ENCODE measurements at places on chromosomes 12 and 14. TPM values are rescaled to one million over a fixed set of nuclear protein-coding genes. Genes with fewer than 3 reads are reported as not detected.

KRT77 gene
- not detected for total RNA-seq

SUSD6 gene
- total RNA-seq = 46.5 TPM

GPD1 gene
- total RNA-seq = 6.5 TPM

AHNAK2 gene
- 5.0 TPM for total RNA-seq

HELB gene
- 5.6 TPM for total RNA-seq

SERPINA3 gene
- total RNA-seq = 16.3 TPM

NGB gene
- not detected for total RNA-seq

INSM2 gene
- total RNA-seq = not detected

IL31 gene
- total RNA-seq = not detected

BEGAIN gene
- total RNA-seq = 0.50 TPM

TMPRSS12 gene
- 0.45 TPM for total RNA-seq

DNA sequence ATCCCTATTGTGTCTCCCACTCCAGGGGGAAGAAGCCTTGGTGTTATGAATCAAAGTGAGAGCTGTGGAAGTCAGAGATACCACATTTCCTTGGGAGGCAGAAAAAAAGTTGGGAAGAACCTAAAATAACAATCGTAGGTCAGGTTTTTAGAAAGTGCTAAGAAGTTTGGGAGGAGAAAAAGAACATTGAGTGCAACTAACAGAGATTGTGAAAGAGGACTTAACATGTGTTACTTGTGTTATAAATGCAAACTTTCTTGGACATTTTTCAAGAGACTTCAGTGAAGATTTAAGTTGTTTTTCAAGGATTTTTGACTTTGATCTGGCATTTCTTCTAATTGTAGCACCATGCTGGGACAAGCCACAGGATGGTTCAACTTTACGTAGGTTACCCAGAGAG is 7.8 kb upstream of the ERP27 start:
- no peak overlapping the region for H3K4me3 ChIP-seq
- no peak for DNase-seq
- H3K27ac ChIP-seq = no peak overlapping the region
- peaks cover 54% of the 10 kb centered on the region for H3K4me1 ChIP-seq
- H3K27me3 ChIP-seq = no peaks in the 10 kb centered on the region

DNA sequence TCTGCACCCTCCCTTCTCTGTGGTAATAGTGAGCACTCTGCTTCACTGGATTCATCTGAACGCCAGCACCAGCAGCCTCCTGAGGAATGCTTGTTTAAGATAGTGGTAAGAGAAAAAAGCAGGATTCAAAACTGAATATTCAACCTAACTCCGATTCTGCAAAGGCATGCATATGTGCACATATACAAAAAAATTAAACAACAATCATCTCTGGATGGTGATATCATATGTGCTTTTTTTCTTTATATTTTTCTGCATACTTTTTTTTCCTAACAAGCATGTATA is 9.8 kb downstream of the TMEM229B start:
- no peak overlapping the region for H3K4me3 ChIP-seq
- peaks cover 19% of the 10 kb centered on the region for H3K4me1 ChIP-seq
- no peaks in the 10 kb centered on the region for H3K36me3 ChIP-seq
- no peak for DNase-seq

GRCh38 chr12:83818881-83819280 is 1093.7 kb downstream of the SLC6A15 start:
- no peaks in the 10 kb centered on the region for H3K36me3 ChIP-seq
- no peaks in the 10 kb centered on the region for H3K4me1 ChIP-seq
- no peak overlapping the region for H3K27ac ChIP-seq

DNA sequence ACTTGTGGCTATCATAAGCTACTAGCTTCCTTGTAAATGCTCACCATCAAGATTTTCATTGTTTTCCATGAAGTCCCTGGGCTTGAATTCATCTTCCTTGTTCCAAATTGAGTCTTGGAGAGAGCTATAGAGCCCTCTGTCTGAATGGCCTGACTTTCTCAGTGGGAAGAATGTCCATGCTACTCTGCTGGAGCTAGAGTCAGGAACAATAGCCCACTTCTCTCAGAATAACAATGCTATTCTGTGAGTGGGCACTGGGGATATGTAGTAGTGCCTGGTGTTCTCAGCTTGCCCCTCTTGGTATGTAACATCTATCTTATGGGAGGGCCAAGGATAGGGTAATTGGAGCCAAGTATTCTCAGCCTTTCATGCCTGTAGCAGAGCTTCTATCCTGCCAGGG is 127.6 kb upstream of the TRHDE start:
- no peaks in the 10 kb centered on the region for H3K4me1 ChIP-seq
- no peak overlapping the region for H3K4me3 ChIP-seq
- no peaks in the 10 kb centered on the region for H3K36me3 ChIP-seq

DNA sequence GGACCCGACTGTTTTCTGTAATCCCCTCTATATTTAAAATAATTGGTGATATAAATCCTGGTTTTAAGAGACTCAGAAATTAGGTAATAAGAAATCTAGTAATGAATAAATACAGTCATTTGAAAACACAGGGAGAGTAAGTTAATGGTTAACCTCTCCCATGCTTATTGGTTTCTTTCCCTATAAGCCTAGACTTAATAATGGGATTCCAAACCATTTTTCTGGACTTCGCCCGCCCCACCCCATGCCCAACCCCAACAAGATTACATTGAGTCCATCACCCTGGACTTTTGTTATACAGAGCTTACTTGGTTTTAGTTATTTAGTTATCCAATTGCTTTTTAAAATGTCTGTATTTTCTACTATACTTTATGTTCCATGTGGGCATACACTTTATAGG is 98.7 kb downstream of the WIF1 start:
- no peaks in the 10 kb centered on the region for H3K27me3 ChIP-seq
- no peaks in the 10 kb centered on the region for H3K36me3 ChIP-seq
- H3K4me1 ChIP-seq = no peaks in the 10 kb centered on the region
- no peak for DNase-seq
- H3K4me3 ChIP-seq = no peak overlapping the region
- H3K27ac ChIP-seq = no peak overlapping the region

DNA sequence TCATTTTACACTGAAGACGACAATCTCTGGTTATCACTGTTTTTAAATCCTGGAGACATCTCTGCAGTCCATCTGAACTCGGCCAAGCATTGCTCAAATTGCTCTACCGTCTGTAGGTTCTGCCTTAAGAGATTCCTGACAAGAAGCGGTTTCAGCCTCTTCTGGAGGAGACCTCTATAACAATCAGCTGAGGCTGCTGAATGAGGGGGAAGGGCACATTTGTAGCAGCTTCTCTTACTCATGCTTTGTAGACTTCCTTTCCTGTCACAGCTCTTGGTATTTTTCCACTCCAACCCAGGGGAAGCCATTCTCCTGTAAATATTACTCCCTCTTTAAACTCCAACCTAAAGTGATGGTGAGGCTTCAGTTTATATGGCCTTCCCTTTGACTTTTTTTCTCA is 3.0 kb downstream of the ARG2 start:
- peaks cover 36% of the 10 kb centered on the region for H3K4me1 ChIP-seq
- H3K27ac ChIP-seq = peak overlapping the region; percentile 84
- no peaks in the 10 kb centered on the region for H3K36me3 ChIP-seq
- DNase-seq = peak; percentile 66

- H3K4me1 ChIP-seq = no peaks in the 10 kb centered on the region
- peaks cover 28% of the 10 kb centered on the region for H3K36me3 ChIP-seq
- no peak overlapping the region for H3K27ac ChIP-seq
- H3K4me3 ChIP-seq = no peak overlapping the region
These were observed 37.6 kb downstream of the FAM177A1 start for GRCh38 chr14:35083530-35084150.

GRCh38 chr14:25011095-25011494 is 38.9 kb downstream of the STXBP6 start:
- no peaks in the 10 kb centered on the region for H3K36me3 ChIP-seq
- no peak overlapping the region for H3K4me3 ChIP-seq
- peak overlapping the region; percentile 64 for H3K27ac ChIP-seq
- DNase-seq = no peak

GRCh38 chr12:52014567-52015530 is 8.1 kb downstream of the TAMALIN start:
- peaks cover 11% of the 10 kb centered on the region for H3K4me1 ChIP-seq
- no peaks in the 10 kb centered on the region for H3K36me3 ChIP-seq
- no peak overlapping the region for H3K4me3 ChIP-seq

- no peaks in the 10 kb centered on the region for H3K27me3 ChIP-seq
- no peak overlapping the region for H3K27ac ChIP-seq
- H3K4me3 ChIP-seq = no peak overlapping the region
- H3K36me3 ChIP-seq = no peaks in the 10 kb centered on the region
- no peak for DNase-seq
These were observed 337.7 kb downstream of the C12orf75 start for GRCh38 chr12:105667973-105668743.

DNA sequence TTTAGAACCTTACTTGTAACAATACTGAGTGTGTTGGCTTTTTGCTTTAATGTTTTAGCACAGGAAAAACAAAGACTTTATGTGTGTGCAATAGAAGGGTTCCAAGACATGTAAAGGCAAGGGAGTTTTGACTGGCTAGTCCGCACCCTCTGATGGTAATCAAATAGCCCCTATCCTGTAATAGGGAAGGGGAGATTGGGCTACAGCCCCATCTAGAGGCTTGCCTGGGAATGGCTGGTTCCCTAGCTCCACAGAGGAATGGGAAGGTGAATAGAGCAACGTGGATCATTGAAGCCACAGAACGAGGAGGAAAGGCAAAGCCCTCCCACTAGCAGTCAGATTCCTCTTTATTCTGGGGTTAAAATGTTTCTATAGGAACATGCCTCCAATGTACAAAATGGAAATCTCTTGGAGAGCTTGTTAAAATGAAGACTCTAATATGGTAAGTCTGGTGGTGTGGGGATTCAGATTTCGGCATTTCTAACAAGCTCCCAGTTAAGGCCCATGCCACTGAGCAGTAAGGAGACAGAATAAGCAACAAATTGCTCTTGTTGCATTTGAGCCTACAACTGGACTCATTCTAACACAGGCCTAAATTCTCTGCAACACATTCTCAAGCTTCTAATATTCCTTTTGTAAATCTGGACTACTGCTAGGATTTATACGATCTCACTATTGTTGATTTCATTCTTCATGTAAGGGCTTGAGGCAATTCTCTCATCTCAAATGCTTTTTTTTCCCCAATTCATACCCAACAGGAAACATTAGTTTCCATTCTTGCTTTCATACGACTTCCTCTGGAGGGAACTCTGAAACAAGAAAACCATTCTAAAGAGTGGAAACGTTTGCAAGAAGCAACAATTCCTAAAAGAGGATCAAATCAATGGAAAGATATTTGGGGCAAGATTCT is 57.1 kb downstream of the NIN start:
- peaks cover 11% of the 10 kb centered on the region for H3K36me3 ChIP-seq
- H3K4me3 ChIP-seq = no peak overlapping the region
- H3K27me3 ChIP-seq = no peaks in the 10 kb centered on the region

DNA sequence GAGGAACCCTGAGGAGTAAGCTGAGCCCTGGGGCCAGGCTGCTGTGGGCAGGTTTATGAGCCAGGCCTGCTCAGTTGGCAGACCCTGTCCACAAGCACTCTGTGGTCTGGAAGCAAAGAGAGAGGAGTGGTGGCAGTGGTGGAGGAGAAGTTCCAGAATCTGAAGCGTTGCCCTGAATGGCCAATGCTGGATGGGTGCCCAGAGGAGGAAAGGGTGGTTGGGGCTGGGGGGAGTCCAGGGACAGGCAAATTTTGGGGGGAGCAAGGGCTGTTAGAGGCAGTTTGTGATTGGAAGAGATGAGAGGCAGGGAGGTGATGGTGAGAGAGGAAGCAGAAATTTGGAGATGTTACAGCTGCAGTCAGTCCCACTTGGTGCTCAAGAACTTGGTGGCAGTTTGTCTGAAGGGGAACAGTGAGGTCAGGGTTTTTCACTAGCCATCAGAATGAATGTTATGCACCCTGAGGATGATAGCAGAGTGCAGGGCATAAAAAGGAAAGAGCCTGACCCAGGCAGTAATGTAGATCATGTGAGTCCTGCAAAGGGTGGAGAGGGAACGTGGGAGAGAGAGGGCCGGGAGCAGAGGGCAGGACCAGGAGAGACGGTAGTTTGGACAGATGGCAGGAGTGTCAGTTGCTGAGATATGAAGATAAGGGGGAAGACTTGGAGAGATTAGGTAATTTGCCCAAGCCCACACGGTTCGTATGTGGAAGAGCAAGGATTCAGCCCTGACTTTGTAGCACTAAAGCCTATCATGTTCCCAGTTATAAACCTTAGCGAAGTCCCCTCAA is 51.2 kb downstream of the GALNT8 start:
- H3K4me1 ChIP-seq = no peaks in the 10 kb centered on the region
- H3K4me3 ChIP-seq = no peak overlapping the region
- DNase-seq = no peak
- no peak overlapping the region for H3K27ac ChIP-seq

DNA sequence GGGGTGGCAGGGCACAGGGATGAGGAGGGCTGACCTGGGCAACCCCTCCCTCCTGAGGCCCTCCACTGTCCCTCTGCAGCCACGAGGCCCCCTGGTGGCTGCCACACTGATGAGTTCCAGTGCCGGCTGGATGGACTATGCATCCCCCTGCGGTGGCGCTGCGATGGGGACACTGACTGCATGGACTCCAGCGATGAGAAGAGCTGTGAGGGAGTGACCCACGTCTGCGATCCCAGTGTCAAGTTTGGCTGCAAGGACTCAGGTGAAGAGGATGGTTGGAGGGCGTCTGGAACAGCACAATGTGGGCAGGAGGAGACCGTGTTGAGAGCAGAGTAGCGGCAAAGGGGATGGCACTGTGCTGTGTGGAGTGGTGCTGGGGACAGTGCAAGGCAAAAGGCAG is 25.7 kb upstream of the LRP1-AS start:
- H3K4me3 ChIP-seq = no peak overlapping the region
- H3K27me3 ChIP-seq = no peaks in the 10 kb centered on the region
- no peak for DNase-seq
- no peaks in the 10 kb centered on the region for H3K4me1 ChIP-seq
- no peak overlapping the region for H3K27ac ChIP-seq

- H3K27ac ChIP-seq = no peak overlapping the region
- H3K27me3 ChIP-seq = no peaks in the 10 kb centered on the region
- no peaks in the 10 kb centered on the region for H3K4me1 ChIP-seq
- DNase-seq = no peak
These were observed 28.6 kb downstream of the RNFT2 start for GRCh38 chr12:116766746-116767145.

GRCh38 chr12:18546399-18546798 is 191.4 kb downstream of the PLCZ1 start:
- no peaks in the 10 kb centered on the region for H3K27me3 ChIP-seq
- no peak overlapping the region for H3K4me3 ChIP-seq
- H3K4me1 ChIP-seq = peaks cover 7% of the 10 kb centered on the region
- peak; percentile 27 for DNase-seq
- no peaks in the 10 kb centered on the region for H3K36me3 ChIP-seq

GRCh38 chr14:39302124-39302810 is 68.6 kb downstream of the MIA2 start:
- DNase-seq = no peak
- no peaks in the 10 kb centered on the region for H3K4me1 ChIP-seq
- peaks cover 4% of the 10 kb centered on the region for H3K36me3 ChIP-seq
- no peak overlapping the region for H3K4me3 ChIP-seq

GRCh38 chr12:93589081-93589480 is 16.6 kb downstream of the SOCS2 start:
- no peak overlapping the region for H3K4me3 ChIP-seq
- no peaks in the 10 kb centered on the region for H3K27me3 ChIP-seq
- H3K4me1 ChIP-seq = no peaks in the 10 kb centered on the region
- no peak for DNase-seq
